Activated CD8-positive, alpha-beta memory T cell treated with anti-CD3 and anti-CD28 coated beads for 4 hours (primary cell): ENCODE measurements at places on chromosomes 2 and 18.

DNA sequence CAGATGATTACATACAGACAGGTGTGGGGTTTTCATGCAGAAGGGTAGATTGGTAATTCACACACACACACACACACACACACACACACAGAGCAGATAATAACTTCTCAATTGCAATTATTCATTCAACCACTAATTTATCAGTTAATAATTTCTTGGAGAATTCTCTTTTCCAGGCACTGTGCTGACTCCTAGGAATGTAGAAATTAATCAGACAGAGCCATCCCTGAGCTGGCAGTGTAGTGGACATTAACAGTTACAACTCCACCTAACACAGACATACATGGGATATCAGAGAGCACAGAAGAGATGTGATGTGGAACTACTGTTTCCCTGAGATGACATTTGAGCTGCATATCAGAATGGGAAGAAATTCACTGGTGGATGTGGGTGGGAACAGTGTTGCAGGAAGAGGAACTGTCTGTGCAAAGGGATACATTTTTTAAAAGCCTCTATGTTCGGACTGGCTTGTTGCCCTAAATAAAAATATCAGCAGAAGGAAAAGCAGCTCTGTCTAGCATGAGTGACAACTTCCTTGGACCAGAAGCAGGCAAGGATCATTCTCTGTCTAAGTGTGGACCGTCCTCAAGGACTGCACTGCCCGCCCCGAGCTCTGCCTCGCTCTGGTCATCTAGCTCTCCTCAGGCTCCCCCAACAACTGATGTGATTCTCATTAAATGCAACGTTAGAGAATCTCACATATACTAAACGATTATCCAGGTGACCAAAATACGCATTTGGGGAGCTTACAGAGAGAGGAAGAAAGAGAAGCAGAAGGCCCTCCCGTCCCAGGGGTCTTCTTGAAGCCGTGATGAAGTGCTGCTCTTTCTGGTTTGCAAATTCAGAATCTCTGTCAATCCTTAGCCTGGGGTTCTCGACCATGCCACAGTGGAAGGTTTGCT, 173.4 kb upstream of the TRIB2 start:
- no peak for DNase-seq

GRCh38 chr2:48668992-48669391, 51.3 kb downstream of the GTF2A1L start:
- DNase-seq: no peak

GRCh38 chr2:65386344-65386743, 46.1 kb downstream of the SPRED2 start:
- DNase-seq: no peak

DNA sequence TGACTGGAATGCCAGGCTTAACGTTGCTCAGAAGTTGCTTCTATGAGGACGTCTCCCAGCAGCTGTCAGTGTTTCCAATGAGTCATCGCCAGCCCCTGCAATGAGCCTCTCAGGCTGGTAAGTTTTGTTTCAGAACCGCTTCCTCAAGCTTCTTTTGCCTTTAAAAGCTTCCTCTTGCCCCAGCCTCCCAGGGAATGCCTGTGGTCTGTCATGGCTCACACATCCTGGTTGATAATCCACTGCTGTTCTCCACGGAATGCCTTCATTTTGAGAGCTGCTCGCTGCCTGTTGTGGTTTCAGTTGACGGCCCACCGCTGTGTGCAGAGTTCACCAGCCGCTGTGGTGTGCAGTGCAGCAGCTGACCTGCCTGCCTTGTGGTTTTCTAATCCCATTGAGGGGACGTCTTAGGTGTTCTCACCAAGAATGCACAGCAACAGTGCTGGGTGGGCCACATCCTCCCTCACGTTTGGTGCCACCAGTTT, 96.4 kb downstream of the RTP5 start:
- DNase-seq: peak; percentile 74

DNA sequence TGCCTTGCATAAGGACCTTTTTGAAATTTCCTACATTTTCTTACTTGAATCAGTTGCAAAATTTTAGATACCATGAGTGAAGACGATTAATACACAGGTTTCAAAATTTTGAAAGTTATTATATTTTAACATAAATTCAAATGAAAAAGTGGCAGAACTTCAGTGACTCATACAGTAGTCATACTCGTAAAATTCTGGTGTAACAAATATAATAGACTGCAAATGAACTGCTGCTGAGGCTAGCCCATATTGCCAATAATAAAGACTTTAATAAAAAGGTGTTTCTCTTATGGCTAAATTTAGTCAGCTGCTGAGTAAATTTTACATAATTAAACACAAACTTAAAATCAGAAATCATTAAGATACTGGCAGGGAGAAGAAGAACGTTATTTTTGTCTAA, 36.9 kb downstream of the MSH6 start:
- no peak for DNase-seq

DNA sequence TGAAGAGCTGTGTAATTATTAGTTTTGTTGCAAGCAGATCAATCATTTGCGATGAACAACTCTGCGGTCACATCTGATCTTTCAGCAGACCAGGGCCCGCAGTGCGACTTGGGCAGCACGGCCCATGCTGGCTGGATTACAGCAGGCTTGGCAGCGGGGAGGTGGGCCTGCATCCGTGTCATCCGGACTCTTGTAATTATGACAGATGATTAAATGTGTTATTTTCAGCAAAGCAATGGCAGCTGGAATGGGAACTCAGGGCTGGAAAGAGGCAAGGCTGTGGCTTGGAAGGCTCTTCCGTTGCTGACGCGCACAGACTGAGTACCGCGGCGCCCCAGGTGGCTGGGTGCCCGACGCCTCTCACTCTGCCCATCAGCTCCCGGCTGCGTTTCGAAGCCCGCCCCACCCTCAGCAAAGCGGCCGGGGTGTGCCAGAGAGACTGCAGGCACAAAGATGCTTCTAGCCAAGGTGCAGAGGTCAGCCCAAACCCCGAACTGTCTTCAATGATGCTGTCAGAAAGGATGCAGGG, 397.4 kb upstream of the SALL3 start:
- no peak for DNase-seq

DNA sequence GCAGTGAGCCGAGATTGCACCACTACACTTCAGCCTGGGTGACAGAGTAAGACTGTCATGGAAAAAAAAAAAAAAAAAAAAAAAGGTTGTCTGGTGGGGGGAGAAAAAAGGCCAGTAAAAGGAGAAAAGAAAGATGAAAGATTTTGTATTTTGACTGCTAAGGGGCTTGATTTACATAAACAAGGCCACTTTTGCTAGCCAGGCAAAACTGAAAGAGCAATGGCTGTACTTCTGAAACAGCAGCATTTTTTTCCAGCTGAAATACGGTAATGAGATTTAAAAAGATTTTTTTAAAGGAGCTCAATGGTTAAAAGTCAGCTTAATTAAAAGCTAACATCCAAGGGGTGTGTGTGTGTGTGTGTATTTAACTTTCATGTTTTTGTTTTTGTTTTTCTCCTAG, 11.3 kb upstream of the OXER1 start:
- no peak for DNase-seq

GRCh38 chr2:99970292-99970868, 172.0 kb downstream of the AFF3 start:
- DNase-seq: no peak

GRCh38 chr2:151765760-151766410, 31.6 kb upstream of the NEB start:
- no peak for DNase-seq

GRCh38 chr2:175630280-175631244, 371.5 kb downstream of the LNPK start:
- no peak for DNase-seq

- DNase-seq: no peak
Measured at GRCh38 chr2:49577041-49577440, 422.7 kb upstream of the FSHR start.

DNA sequence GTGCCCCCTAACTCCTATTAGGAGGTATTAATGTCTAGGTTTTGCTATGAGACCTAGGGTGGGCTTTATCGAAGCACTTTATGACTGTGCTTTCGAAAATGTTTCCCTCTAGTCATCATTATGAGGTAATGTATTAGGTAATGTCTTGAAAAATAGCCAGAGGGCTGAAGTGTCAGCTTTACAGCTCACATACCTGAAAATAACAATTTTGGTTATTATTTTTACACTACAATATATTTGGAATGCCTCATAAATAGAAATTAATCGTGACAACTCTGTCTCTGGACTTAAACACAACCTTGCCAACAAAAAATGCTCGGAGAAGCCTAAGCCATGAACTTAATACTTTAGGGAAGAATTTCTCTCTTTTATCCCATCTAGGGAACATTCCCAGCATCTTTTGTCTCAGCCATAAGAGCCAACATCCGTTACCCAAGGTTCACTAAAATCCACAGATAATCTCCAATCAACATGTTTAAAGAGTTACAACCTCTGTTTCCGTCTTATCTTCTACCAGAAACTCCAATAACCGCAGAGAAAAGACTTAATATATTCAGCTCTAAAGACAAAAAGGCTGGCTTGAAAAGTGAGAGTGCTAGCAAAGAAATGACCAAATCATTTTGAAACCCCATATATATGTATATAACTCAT, 130.9 kb upstream of the RND3 start:
- no peak for DNase-seq

- DNase-seq: no peak
Measured at GRCh38 chr18:74963820-74964446, 245.0 kb downstream of the PTGR3 start.

- DNase-seq: no peak
Measured at GRCh38 chr2:220850116-220850515, 722.0 kb downstream of the EPHA4 start.

DNA sequence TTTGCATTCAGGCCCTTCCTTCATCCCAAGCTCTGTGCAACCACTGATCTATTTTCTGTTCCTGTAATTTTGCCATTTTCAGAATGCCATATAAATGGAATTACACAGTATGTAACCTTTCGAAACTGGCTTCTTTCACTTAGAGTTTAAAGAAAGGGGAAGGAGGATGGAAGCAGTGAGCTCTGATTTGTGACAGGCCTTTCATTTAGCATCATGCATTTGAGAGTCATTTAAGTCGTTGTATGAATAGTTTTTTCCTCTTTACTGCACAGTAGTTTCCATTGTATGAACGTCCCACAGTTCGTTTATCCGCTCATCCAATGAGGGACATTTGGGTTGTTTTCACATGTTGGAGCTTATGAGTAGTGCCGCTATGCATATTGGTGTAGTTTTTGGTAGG, 67.0 kb downstream of the LBH start:
- DNase-seq: no peak

- DNase-seq: no peak
Measured at GRCh38 chr2:8022908-8023640, 658.8 kb upstream of the ID2 start.

DNA sequence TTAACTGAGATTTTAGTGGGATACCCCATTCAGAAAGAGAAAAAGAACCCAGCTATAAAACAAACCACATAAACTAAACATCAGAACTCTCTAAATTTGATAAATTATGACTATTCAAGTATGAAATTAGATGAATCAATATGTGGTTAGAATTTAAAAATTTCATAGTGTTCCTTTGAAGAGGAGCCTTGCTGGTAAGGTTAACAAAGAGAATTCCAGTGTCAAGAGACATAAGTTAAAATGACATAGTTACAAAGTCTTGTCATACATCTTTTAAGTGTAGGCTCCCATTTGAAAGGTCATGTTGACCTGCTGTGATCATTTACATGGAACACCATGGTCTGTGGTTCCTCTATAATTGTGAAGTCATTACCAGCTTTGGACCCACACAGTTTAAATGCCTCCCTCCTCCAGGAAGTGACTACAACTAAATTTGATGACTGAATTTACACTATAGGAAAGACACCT, 231.6 kb upstream of the ETAA1 start:
- no peak for DNase-seq

- DNase-seq: no peak
Measured at GRCh38 chr2:70141902-70142589, 48.8 kb downstream of the C2orf42 start.

- DNase-seq: no peak
Measured at GRCh38 chr2:64052463-64053241, 33.4 kb upstream of the VPS54 start.

- DNase-seq: no peak
Measured at GRCh38 chr18:6885992-6886796, 156.7 kb downstream of the ARHGAP28 start.

GRCh38 chr2:170408461-170409163, 230.7 kb downstream of the MYO3B start:
- DNase-seq: no peak

DNA sequence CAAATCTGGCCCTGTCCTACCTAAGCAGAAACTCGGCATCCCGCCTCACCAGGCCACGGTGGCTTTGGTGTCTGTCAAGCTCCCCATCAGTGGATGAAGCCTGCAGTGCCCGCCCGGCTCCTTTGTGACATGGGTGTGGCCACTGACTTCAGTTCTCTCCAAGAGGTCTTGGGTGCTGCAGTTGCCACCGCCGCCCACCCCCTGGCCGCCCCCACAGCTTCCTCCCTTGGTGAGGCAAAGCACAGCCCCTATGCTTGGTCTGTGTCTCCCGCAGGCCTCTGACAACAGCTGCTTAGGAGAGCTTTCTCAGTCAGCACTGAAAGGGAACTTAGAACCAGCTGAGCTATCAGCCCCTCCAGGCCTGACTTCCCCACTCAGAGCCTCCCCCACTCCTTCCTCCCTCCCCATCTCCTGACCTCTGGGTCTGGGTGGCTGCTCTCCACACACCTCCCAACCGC, 22.9 kb upstream of the GPR55 start:
- DNase-seq: no peak

GRCh38 chr2:206721256-206721920, 3.2 kb upstream of the DYTN start:
- no peak for DNase-seq

- no peak for DNase-seq
Measured at GRCh38 chr2:61995065-61995464, 89.6 kb downstream of the COMMD1 start.

GRCh38 chr18:78979056-78979729, 425 bp upstream of the SALL3 start:
- DNase-seq: no peak

DNA sequence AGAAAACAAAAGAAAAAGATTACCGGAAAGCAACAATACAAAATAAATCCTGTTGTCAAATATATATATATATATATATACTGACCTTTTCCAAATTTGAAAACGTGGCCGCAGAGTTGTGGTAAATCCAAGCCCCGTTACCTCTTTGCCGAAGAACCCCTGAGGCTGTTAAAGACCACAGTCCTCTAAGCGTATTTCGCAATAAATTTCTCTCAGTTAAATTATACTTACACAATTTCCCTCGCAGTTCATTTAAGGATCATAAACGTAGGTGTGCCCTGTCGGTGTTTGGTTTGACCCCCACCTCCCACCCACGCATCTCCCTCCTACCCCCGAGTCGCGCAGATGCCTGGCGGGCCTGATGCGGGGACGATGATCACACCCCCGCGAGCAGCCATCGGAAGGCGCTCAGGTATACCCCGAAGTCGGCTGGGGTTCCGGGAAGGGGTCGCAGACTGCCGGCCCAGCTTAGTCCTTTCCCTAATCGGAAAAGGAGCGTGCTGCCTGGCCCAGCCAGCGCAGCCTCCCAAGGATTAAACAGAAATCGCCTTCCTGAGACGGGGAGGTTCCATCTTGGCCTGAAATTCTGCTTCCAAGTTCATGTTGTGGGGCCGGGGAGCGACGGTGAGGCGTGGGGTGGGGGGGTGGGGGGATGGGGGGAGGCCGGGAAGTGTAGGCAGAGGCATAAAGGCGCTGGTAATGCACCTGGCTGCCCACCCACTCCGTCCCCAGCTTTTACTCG, 2.9 kb upstream of the MEIS1 start:
- DNase-seq: no peak
